Upper lobe of right lung (tissue), 1 donor: ENCODE measurements at places on chromosomes 16 and 17. TPM values are rescaled to one million over a fixed set of nuclear protein-coding genes. Genes with fewer than 3 reads are reported as not detected.

- no peaks in the 10 kb centered on the region for H3K27me3 ChIP-seq
- no peaks in the 10 kb centered on the region for H3K36me3 ChIP-seq
- H3K4me1 ChIP-seq, result peaks cover 74% of the 10 kb centered on the region
- H3K27ac ChIP-seq, result no peak overlapping the region
- peak; percentile 36 for DNase-seq
- H3K4me3 ChIP-seq, result no peak overlapping the region
Measured at GRCh38 chr16:89324056-89325010, 106.8 kb downstream of the ZNF778 start.

GRCh38 chr17:16211590-16211989 lies 3.7 kb downstream of the NCOR1 start:
- H3K27me3 ChIP-seq, result no peaks in the 10 kb centered on the region
- no peak overlapping the region for H3K27ac ChIP-seq
- no peaks in the 10 kb centered on the region for H3K36me3 ChIP-seq
- DNase-seq, result no peak
- H3K4me3 ChIP-seq, result no peak overlapping the region
- peaks cover 30% of the 10 kb centered on the region for H3K4me1 ChIP-seq

DNA sequence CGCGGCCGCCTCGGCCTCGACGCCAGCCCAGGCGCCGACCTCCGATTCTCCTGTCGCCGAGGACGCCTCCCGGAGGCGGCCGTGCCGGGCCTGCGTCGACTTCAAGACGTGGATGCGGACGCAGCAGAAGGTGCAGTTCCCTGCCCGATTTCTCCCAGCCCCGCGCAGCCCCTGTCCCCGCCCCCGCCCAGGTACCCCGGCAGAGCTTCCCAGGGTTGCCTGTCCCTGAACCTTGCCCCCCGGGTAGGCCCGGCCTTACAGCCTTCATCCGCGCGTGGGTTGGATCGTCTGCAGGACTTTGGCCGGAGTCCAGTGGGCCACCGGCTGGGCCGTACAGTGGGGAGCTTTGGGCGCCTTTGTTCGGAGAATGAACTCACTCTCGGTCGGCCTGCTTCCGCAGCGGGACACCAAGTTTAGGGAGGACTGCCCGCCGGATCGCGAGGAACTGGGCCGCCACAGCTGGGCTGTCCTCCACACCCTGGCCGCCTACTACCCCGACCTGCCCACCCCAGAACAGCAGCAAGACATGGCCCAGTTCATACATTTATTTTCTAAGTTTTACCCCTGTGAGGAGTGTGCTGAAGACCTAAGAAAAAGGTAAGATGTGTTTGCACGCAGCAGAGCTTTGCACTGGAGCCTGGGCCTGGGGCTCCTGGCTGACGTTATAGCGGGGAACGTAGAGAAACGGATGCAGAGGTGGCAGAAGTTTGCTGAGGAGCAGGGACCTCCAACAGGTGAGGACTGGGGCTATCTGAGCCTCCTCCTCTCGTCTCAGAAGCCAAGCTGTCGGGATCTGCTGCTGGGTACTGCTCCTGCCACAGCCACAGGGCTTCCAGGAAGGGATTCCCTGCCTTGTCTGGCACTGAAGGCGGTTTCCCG lies 593 bp downstream of the GFER start:
- peaks cover 19% of the 10 kb centered on the region for H3K4me1 ChIP-seq
- peaks cover 20% of the 10 kb centered on the region for H3K36me3 ChIP-seq
- DNase-seq, result no peak
- peak overlapping the region; percentile 87 for H3K27ac ChIP-seq

GRCh38 chr16:19851476-19851875 lies 33.2 kb downstream of the GPRC5B start:
- no peaks in the 10 kb centered on the region for H3K36me3 ChIP-seq
- no peaks in the 10 kb centered on the region for H3K27me3 ChIP-seq
- DNase-seq, result no peak
- H3K4me1 ChIP-seq, result no peaks in the 10 kb centered on the region

GRCh38 chr16:67942200-67942509 lies 1.8 kb downstream of the LCAT start:
- H3K27ac ChIP-seq, result no peak overlapping the region
- H3K27me3 ChIP-seq, result no peaks in the 10 kb centered on the region
- H3K4me3 ChIP-seq, result no peak overlapping the region
- peaks cover 53% of the 10 kb centered on the region for H3K36me3 ChIP-seq
- no peak for DNase-seq
- H3K4me1 ChIP-seq, result peaks cover 16% of the 10 kb centered on the region

DNA sequence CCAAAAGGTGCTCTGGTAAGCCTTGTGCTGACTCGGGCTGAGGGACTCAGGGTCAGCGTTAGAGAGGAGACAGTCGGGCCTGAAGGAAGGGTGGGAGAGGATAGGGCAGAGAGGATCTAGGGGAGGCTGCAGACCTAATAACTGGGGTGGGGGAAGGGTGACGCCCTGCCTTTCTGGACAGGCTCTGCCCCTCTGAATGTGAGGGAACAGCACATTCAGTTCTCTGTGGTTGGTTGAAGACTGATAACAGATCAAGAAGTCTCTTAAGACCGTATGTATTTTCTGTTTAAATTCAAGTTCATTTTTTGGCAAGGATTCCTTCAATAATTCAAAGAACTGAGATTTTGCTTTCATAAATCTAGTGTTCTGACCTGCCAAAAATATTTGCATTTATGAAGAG lies 56.2 kb upstream of the TEKT3 start:
- no peak overlapping the region for H3K27ac ChIP-seq
- H3K4me3 ChIP-seq, result no peak overlapping the region
- no peaks in the 10 kb centered on the region for H3K27me3 ChIP-seq
- no peaks in the 10 kb centered on the region for H3K4me1 ChIP-seq

The KCNG4 gene
- not detected for total RNA-seq

The TBX2 gene
- 122 TPM for total RNA-seq

The RRAD gene
- 11.1 TPM for total RNA-seq
